Kidney capillary endothelial cell (primary cell): ENCODE measurements at places on chromosomes 13 and 19.

GRCh38 chr13:69585656-69586055 lies 522.0 kb upstream of the ATXN8OS start:
- no peak for DNase-seq

GRCh38 chr19:36049080-36049698 lies 4.9 kb downstream of the THAP8 start:
- no peak for DNase-seq

DNA sequence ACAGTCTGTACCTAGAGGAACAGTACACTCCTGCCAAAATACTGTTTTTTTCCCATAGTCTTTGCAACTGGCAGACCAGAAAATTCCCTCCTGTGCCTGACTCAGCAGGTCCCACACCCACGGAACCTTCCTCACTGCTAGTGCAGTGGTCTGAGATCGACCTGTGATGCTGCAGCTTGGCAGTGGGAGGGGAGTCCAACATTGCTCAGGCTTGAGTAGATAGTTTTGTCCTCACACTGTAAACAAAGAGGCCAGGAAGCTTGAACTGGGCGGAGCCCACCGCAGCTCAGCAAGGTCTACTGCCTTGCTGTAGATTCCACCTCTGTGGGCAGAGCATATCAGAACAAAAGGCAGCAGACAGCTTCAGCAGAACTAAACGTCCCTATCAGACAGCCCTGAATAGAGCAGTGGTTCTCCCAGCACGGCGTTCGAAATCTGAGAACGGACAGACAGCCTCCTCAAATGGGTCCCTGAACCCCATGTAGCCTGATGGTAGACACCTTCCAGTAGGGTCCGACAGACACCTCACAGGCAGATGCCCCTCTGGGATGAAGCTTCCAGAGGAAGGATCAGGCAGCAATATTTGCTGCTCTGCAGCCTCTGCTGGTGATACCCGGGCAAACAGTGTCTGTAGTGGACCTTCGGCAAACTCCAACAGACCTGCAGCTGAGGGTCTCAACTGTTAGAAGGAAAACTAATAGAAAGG lies 92.7 kb downstream of the SUCLA2 start:
- DNase-seq, result no peak

GRCh38 chr13:99648066-99648665 lies 146.9 kb downstream of the TM9SF2 start:
- no peak for DNase-seq

- DNase-seq, result no peak
Observed at GRCh38 chr19:11136400-11137101, 19.0 kb downstream of the SPC24 start.

DNA sequence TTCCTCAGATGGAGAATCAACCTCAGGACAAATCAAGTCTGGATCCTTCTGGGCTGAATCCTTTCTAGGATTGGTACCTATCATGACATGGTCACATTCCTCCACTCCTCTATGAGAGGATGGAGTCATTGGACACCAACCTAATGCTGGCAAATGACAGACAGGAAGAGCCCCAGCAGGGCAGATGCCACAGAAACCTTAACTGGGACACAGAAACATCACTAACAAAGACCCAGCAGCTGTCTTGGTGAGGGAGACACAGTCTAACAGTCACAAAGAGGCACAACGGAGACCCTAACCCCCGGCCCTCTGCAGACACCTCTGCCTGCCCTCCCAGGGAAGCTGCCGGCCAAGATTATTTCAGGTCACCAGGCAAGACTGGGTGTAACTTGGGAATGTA lies 2.1 kb downstream of the ANKRD27 start:
- DNase-seq, result no peak

DNA sequence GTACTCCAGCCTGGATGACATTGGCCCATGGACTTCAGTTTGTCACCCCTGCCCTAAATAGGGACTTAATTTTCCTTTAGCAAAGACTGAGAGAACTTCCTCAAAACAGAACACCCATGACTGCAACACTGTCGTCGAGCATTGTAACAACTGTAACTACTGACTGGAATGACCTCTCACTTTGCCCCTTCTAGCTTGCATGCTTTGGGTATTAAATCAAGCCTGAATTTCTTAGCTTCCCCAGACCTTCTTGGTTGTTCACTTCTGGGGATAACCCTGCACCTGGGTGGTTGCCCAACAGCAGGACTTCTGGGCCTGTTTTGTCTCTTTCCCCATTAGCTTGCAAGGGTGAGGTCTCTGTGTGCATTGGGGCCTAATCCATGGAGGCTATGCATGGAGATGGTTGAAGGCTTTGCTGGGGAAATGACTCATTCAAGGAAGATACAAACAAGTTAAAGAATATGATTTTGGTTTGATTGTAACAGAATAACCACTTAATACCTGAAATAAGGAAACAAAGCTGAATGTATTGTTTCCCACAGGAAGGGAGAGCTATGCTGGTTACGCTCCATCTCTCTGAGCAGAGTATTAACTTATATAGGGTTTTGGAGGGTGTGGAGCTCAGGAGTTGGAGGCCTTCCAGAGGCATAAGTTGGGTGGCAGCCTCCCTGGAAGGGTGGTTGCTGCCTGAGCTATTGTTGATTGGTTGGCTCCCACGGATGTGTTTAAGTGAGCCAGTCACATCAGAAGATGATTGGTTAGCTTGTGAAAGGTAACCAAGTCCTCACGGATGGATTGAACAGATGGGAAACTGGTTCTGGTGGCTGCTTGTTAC lies 34.7 kb upstream of the UBAC2 start:
- DNase-seq, result no peak

DNA sequence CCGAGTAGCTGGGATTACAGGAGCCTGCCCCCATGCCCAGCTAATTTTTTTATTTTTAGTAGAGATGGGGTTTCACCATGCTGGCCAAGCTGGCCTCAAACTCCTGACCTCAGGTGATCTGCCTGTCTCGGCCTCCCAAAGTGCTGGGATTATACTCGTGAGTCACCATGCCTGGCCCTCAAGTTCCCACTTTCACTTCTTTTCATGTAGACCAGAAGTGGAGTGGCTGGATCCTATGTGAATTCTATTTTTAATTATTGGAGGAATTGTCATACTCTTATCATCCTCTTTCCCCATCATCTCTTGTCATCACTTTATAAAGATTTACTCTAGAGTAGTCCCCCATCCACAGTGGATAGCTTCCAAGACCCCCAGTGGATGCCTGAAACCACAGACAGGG lies 12.8 kb upstream of the SIGLEC10 start:
- DNase-seq, result no peak

- peak; percentile 25 for DNase-seq
Observed at GRCh38 chr19:12090807-12091206, 26.3 kb downstream of the ZNF844 start.

DNA sequence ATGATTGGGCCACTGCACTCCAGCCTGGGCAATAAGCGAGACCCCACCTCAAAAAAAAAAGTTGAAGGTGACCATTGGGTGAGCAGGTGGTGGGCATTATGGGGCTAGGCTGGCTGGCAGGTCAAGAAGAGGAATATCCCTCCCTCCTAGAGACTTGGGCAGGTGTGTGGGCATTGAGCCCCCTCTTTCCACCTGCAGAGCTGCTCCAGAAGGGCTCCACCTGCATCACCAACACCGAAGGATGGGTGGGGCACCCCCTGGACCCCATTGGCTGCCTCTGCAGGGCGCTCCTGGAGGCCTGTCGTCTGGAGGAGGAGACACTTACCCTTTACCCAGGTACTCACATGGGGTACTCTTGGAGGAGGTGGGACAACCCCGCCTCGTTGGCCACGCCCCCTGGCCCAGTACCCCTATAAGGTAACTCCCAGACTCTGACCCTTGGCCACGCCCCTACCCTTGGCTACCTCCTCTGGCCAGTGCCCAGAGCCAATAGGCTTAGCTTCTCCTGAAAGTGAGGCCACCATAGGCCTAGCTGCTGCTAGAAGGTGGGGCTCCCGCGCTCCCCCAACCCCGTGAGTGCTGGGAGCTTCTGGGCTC lies 21.9 kb downstream of the ZSWIM4 start:
- no peak for DNase-seq

GRCh38 chr13:99577934-99578917 lies 77.0 kb downstream of the TM9SF2 start:
- no peak for DNase-seq

DNA sequence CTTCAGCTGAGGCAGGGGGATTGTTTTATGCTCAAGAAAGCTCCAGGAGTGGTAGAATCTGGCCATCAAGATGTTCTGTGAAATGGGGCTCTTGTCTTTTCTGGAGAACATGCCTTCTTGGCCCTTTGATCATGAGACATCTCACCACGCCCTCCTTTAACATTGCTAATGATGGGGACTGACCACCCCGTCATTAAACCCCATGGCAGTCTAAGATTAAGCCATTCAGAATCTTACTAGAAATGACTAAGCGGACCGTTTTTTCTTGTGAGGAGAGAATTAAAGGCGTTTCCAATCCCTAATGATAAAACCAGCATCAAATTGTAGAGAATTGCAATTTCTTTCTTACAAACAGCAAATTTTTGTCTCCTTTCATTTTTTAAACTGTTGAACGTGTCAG lies 89.4 kb downstream of the COL4A2 start:
- DNase-seq, result no peak

DNA sequence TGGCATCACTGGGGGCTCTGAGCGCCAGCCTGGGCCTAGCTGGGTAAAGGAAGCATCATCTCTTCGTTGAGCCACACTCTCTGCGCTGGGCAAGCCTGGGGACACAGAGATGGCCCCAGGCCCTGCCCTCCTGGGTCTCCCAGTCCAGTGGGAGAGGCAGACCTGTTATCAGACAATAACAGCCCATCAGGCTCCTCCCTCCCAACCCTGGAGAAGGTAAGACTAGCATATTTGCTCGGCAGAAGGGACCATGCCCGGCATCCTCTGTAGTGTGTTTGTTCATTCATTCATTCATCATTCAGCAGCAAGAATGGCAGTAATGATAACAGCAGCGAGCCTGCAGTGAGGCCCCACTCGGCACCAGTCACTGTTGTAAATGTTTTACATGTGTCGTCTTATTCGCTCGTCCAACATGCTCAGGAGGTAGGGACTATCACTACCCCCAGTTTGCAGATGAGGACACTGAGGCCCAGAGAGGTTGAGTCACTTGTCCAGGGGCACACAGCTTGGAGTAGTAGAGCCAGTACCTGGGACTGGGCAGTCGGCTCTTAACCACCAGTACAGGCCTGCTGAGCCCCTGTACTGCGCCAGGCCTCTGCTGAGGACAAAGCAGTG lies 33.2 kb downstream of the PAK4 start:
- no peak for DNase-seq

DNA sequence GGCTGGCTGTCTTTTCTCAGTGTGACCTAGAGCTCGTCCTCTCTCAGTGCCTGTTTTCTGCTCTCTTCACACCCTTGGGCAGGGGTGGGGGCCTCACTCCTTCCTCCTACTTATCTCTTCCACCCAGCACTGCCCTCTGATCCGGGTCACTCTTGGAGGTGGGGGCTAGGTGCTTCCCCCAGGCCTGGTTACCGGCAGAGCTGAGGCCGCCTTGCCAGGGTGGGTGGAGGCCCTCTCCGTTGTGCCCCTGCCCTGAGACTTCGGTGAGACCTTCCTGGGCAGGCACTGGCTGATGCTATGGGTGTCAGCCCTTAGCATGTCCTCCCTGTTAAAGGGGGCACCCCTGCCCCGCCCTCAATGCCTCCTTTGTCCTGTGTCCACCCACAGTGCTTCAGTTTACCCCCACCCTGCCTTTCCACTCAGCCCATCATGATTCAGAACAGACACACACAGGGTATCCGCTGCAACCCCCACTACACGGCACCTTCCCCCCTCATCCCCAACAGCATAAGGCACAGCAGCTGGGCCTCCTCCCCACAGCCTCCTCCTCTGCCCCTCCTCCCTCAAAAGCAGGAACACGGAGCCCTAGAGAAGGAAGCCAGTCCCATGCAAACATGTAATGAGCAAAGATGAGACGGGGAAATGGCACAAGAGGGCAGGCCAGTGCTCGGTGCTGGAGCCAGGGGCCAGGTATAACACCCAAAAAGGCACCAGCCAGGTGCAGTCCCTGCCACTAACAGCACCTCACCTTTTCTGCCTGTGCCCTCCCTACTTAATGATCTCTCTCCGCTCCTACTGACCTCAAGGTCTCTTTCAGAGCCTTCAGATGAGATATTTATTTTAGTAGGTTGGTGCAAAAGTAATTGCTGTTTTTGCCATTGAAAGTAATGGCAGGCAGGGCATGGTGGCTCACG lies 9.8 kb downstream of the ZGLP1 start:
- no peak for DNase-seq

DNA sequence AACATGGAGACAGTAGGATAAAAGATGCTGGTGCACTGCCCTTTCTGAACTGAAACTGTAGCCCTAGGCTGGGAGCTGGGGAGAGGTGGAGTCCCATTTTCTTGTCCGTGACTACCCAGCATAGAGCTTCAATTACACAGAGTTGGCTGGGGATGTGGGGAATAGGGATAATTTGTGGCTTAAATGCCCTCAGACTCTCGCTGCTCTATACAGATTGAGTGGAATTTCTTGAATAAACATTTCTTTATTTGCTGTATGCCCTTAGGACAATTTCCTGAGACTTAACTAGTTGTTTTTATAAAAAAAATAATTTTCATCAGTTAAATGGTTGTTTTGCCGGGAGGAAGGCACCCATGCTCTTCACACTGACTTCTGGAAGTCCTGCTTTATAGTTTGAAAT lies 7.2 kb downstream of the IGFL2 start:
- no peak for DNase-seq

DNA sequence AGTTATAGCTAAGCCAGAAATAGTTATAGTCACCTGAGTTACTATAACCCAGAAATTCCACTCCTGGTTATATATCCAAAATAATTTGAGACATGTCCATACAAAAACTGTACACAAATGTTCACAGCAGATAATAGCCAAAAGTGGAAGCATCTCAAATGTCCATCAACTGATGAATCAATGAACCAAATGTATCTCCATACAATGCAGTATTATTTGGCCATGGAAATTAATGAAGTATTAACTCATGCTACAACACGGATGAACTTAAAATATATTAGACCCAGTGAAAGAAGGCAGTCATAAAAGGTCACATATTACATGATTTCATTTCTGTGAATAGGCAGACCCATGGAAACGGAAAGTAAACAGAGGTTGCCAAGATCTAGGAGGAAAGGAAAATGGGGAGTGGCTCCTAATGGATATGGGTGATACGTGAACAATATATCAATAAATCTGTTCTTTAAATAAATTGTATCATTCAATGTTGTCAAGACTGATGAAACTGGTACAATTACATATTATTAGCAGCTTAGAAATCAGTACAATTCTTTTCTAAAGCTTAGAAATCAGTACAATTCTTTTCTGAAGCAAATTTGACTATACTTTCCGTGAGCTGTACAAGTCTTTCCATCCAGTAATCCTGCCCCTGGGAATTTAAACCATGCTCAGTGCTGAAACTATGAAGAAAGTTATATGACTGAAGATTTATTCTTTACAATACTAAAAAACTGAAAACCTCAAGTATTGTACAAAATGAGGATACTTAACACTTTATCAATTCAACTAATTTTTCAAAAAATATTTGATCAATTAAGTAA lies 47.0 kb upstream of the DIAPH3 start:
- no peak for DNase-seq

GRCh38 chr13:85650613-85651012 lies 148.6 kb downstream of the SLITRK6 start:
- DNase-seq, result no peak

DNA sequence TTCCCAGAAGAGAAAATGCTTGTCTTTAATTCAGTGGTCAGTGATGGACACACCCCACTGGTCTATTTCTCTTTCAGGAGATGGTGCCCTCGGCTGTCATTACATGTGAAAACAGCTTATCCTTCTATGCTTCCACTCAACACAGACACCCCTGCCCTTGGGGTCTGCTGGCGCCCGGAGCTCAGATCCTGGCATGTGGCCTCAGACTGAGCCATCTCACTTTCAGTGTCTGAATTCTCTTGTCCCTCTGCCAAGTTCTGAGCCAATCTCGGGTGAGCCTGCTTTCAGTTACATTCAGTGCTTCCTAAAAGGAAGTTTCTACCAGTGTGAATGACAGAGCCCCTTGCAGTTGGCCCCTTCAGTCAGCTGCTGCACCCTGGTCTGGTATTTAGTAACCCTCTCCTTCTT lies 293.6 kb downstream of the DNAJC15 start:
- DNase-seq, result no peak
